CD4-positive, alpha-beta T cell (primary cell): ENCODE measurements at places on chromosomes 11 and 22.

DNA sequence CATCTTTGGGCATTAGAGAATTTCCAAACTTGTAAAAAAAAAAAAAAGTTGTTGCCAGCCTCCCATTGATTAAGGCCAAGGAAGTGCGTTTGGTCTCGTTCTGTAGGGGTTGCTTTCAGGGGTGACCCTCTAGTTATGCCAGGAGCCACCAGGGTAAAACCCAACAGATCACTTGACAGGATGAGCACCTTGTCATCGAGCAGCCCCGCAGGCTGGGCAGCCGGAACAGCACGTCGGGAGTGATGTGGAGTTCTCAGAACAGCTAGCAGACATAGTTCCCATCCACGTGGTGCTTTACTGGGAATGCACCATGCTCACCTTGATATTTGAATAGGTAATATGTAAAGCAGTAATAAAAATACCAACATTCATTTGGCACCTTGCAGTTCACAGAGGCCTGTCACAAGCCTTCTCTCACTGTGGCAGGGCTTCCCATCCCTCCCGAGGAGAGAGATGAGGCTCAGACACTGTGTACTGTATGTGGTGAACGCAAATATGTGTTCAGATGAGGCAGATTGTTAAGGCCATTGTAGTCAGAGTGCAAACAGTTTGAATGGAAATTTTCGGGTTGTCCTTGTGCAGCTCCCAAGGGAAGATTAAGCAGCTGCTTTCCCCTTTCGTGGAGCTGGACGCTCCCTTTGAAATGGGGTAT lies 70.9 kb upstream of the SORL1-AS1 start:
- no peaks in the 10 kb centered on the region for H3K27me3 ChIP-seq
- H3K36me3 ChIP-seq = peaks cover 77% of the 10 kb centered on the region
- H3K4me1 ChIP-seq = no peaks in the 10 kb centered on the region
- no peak for DNase-seq
- H3K4me3 ChIP-seq = no peak overlapping the region
- no peak overlapping the region for H3K27ac ChIP-seq

GRCh38 chr11:133168016-133168415 lies 364.3 kb downstream of the OPCML start:
- no peaks in the 10 kb centered on the region for H3K36me3 ChIP-seq
- DNase-seq = no peak
- no peaks in the 10 kb centered on the region for H3K4me1 ChIP-seq
- no peak overlapping the region for H3K4me3 ChIP-seq
- H3K27me3 ChIP-seq = no peaks in the 10 kb centered on the region

DNA sequence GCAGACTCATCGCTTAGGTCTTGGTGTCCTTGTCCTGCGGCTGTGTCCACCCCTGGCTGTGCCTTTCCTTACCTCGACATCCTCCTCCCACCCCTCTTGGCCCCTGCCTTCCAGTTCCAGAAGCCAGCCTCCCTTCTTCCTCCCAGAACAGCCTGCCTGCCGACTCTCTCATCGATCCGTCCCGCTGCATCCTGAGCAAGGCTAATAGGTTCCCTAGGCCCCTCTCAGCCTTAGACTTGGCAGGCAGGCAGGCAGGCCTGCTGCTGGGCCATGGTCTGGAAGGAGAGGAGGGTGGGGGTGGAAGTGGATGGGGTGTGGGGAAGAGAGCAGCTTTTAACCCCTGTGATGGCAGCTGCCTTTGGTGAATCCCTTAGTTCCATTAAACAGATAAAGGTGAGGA lies 196.7 kb upstream of the TBCEL start:
- no peak overlapping the region for H3K27ac ChIP-seq
- no peak overlapping the region for H3K4me3 ChIP-seq
- H3K36me3 ChIP-seq = no peaks in the 10 kb centered on the region
- DNase-seq = no peak

- no peaks in the 10 kb centered on the region for H3K4me1 ChIP-seq
- no peak overlapping the region for H3K27ac ChIP-seq
- H3K36me3 ChIP-seq = no peaks in the 10 kb centered on the region
- no peak for DNase-seq
- peaks cover 4% of the 10 kb centered on the region for H3K27me3 ChIP-seq
Observed at GRCh38 chr11:19027829-19028595, 32.5 kb downstream of the MRGPRX2 start.

GRCh38 chr22:32712644-32713355 lies 88.7 kb upstream of the TIMP3 start:
- no peaks in the 10 kb centered on the region for H3K4me1 ChIP-seq
- no peak overlapping the region for H3K4me3 ChIP-seq
- no peak for DNase-seq
- H3K27ac ChIP-seq = no peak overlapping the region

GRCh38 chr11:77647654-77648305 lies 10.2 kb upstream of the CLNS1A start:
- H3K4me3 ChIP-seq = no peak overlapping the region
- no peak overlapping the region for H3K27ac ChIP-seq
- H3K4me1 ChIP-seq = no peaks in the 10 kb centered on the region
- no peaks in the 10 kb centered on the region for H3K27me3 ChIP-seq
- H3K36me3 ChIP-seq = no peaks in the 10 kb centered on the region
